Cortex of kidney (tissue), 1 donor: ENCODE measurements at places on chromosomes 11 and 22.

GRCh38 chr11:79440571-79441460 is at the start of gene TENM4:
Gene TENM4 (minus strand): TSS chr11:79441030. CDS start chr11:79069944, 371,086 bp downstream.
- DNase-seq = no peak

DNA sequence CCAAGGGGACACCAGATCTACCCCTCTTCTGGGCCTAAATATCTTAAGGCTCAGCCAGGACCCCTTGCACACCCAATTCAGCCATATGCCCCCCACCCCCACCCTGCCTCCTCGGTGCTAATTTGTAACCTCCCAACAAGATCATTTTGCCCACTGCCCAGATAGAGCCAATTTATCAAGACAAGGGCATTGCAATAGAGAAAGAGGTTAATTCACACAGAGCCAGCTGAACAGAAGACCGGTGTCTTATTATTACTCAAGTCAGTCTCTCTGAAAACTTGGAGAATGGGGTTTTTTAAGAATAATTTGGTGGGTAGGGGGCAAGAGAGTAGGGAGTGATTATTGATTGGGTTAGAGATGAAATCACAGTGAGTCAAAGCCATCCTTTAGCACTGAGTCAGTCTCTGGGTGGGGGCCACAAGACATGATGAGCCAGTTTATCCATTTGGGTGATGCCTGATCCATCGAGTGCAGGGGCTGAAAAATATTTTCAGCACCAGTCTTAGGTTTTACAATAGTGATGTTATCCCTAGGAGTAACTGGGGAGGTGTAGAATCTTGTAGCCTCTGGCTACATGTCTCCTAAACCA is 9.9 kb upstream of the CAPN5 start:
- DNase-seq = no peak

- DNase-seq = no peak
Measured at GRCh38 chr11:30454111-30454510, 131.2 kb downstream of the ARL14EP start.

GRCh38 chr22:33354928-33355327 is 296.7 kb upstream of the SYN3 start:
- no peak for DNase-seq

DNA sequence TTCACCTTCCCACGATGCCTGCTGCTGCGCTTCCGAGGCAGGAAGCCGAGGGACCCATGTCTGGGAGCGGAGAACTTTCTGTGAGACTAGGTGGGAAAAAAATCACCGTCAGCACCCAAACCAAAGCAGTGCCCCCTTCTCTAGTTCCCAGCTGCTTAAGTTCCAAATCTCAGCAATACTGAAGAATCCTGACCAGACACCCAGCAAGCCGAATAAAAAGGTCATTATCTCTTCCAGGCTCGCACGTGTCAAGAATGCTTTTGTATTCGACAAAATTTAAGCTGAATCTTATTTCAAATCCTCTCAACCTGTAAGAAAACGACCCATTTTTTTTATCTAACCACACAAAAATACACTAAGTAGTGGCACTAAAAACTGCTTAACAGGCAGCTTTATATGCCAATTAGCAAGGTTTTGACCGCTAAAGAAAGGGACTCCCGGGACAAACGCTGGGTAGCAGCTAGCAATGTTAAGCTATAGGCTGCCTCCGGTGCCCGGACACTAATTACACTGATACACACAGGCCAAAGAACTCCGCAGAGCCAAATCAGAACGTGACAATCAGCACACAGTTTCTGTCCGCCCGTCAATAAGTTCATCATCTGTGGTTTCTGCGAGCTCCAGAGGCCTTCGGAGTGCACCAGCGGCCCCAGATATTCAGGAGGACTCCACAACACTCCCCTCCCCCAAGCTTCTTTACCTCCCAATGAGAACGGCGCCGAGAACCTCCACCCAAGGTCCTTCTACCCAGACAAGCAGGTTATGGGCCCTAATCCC is 728 bp downstream of the RPL3 start:
- DNase-seq = no peak

- DNase-seq = no peak
Measured at GRCh38 chr11:116547571-116547970, 225.2 kb downstream of the BUD13 start.

- DNase-seq = no peak
Measured at GRCh38 chr11:116842117-116842516, 4.7 kb upstream of the APOA1 start.

DNA sequence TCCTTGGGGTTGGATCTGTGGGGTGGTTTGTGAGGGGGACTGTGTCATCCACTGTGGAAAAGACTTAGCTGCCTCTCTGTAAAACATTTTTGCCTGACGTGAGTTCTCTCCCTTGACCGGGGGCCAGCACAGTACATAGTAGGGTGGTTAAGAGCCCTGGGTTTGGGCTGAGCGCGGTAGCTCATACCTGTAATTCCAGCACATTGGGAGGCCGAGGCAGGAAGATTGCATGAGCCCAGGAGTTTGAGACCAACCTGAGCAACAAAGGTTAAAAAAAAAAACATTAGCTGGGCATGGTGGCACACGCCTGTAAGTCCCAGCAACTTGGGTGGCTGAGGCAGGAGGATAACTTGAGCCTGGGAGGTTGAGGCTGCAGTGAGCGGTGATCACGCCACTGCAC is 74.7 kb upstream of the WNT7B start:
- DNase-seq = no peak

GRCh38 chr11:78038697-78039313 is 15.7 kb upstream of the KCTD14 start:
- DNase-seq = no peak

DNA sequence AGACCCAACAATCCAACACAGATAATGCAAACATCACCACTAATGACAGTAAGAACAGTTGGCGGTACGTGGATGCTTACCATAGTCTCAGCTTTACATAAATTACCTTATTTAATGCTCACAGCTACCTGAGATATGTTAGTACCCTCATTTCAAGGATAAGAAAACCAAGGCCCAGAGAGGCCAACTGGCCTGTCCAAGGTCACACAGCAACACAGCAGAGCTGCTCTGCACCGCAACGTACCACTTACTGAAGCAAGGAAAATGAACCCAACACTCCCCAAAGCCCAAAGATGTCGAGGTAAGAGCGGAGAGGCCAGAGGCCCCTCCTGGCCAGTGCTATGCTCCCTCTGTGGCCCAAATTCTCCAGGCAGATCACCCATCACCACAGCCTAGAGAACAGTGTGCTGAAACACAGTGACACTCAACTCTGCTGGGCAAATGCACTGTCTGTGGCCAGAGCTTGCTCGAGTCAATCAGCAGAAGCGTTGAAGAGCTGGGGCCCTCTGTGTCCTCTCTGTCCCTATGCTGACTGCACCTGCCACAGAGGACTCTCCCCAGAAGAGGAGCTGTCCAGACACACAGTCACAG is 14.0 kb downstream of the SHANK2 start:
- DNase-seq = no peak

DNA sequence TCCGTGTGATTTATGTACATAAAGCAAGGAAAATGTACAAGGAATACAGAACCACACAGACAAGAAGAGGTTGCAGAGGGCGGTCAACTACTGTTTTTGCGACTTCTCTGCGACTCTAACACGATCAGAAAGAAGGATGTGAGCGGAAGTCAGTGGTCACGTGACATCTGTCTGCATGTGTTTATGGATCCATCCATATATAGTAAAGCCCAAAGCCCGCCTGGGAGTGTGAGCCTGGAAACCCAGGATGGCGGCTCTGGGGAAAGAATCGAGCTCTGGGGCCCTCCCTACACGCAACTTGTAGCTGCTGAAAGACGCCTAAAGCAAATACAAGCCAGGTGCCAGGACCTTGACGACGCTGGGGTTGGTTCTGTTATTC is 8.8 kb downstream of the OSBPL5 start:
- DNase-seq = no peak

DNA sequence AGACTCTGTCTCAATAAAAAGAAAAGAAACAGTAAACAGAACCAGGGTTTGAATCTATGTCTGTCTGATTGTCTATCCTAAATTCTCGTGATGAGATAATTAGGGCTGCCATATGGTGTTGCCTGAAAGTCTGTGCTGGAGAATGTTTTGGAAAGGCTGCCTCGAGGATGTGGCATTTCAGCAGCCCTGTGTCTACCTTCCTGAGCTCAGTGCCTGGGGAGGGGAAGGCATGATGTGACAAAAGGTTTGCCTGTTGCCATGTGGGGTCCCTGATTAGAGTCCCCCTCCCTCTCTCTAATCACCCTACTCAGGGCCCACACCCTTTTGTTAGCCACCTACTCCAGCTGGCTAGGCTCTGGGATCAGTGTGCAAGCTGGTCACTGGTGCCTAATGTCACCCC is 15.2 kb downstream of the CD82 start:
- no peak for DNase-seq

DNA sequence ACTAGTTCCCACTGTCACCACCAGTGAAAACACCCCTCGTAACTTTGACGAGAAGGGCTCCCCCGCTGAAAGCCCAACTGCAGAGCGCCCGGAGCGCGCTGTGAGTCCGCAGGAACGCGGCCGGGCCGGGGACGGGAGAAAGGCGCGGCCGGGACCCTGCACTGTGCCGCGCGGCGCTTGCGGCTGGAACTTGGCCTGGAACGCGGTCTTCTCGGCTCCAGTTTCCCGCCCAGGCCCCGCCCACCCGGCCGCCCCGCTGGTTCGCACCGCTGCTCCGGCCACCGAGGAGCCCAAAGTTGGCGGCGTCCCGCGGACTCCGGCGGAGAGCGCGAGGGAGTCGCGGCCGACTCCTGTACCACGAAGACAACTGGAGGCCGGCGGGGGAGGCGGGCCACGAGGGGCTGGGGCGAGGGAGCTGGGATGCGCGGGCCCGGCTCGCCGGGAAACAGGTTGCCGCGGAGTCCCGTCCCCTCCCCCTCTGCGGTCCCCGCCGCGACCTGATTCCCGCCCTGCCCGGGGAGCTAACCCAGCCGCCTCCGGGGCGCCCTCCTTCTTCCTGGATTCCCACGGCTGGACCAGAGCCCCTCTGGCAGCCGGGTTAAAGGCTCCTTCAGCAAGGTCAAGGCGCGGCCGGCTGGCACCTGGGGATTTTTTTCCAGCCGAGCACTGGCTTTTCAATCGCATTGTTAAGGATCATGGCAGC is 3.4 kb downstream of the TENM4 start:
- DNase-seq = no peak
